ENCODE measurements at places on chromosomes 16 and 17. TPM values are rescaled to one million over a fixed set of nuclear protein-coding genes. Genes with fewer than 3 reads are reported as not detected.

SEPTIN12 gene
- polyA plus RNA-seq, result not detected

- no peak for DNase-seq
Measured at GRCh38 chr17:80968602-80969029, 23.0 kb upstream of the CHMP6 start.

DNA sequence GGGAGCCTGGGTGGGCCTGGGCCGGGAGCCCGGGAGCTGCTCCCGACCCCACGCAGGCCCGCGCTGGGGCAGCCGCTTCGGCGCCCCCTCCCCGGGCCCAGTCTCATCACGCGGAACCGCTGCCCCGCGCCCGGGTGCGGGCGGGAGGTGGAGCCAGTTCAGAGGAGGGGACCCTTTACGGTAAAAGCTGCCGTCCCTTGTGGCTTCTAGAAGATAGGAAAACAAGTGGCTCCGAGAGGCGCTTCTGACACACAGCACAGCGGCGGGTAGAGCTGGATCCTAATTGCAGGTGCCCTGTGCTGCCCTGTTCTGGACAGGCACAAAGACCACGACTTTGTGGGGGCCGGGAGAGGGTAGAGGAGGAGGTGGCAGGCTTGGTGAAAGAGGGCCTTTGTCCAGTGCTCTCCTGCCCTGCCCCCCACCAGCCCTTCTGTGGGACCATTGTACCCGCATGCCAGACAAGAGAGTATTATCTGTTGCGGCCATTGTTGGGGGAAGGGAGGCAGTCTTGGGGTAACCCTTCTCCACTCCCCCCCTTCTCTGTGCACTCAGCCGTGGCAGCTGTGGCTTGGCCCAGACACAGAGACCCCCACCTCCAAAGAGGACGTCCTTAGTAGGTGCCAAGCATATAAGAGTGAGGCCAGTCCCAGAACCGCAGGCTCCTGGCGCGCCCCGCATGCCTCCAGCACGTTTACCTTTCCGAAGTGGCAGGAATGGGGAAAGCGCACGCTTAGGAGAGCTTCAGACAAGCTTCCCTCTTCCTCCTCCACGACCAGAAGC is 736 bp downstream of the CNP start:
- peak; percentile 17 for DNase-seq

DNA sequence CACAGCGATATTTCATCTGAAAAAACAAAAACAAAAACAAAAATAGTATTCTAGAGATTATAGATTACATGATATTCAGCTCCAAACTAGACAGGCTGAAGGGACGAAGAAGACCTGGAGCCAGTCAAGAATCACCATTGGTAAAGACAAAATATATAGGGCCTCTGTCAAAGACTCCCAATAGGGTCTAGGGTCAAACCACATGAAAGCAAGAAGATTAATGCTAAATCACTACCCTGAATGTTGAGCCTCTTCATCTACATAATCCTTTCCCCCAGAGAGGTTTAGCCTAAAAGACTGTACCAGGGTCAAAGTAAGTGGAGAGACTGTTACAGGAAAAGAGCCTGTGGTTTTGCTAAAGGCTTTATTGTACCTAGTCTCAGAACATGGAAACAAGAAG is 10.8 kb upstream of the NME1 start:
- DNase-seq, result no peak

DNA sequence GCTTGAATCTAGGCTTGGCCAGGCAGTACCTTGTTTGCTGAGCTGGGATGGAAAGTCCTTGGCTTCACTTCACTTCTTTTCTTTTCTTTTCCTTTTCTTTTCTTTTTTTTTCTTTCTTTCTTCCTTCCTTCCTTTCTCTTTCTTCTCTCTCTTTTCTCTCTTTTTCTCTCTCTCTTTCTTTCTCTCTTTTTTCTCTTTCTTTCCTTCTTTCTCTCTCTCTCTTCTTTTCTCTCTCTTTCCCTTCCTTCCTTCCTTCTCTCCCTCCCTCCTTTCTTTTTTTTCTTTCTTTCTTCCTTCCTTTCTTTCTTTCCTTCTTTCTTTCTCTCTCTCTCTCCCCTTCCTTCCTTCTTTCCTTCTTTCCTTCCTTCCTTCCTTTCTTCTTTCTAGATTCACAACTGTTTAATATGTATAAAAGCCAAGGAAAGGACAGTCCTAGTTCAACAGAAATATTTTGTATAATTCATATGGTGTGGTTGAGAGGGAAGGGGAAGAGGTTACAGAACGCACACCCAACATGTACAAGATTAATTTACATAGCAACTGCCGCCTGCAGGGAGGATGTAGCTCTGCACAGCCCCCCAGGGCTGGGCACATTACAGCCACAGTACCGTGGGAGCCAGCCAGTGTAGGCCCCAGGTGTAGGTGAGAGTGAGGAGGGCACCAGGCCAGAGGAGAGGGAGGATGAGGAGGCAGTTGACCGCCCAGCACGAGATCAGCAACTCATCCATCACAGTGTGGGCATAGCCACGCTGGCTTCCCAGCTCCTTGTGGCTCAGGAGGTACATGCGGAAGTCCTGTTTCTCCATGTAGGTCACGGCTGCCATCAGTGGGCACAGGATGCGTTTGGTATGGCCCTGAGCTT is 9.7 kb upstream of the ITGB3 start:
- DNase-seq, result no peak

GRCh38 chr17:29723278-29724047 is 100.8 kb upstream of the CORO6 start:
- no peak for DNase-seq

DNA sequence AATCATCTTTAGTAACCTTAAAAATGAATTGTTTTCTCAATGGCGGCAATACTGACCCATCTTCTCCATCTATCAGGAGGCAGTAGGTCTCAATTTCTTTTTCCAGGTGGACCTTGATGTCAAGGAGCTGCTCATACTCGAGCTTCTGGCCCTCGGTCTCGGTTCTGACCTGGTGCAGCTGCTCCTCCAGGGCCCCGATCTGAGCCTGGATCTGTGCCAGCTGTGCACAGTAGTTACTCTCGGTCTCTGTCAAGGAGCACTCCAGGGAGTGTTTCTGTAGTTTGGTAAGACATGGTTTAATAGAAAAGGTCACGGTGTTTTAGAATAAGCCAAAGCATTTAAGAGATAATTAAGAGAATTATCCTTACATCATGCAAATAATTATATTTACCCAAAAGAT is 4.9 kb downstream of the KRT27 start:
- DNase-seq, result no peak

DNA sequence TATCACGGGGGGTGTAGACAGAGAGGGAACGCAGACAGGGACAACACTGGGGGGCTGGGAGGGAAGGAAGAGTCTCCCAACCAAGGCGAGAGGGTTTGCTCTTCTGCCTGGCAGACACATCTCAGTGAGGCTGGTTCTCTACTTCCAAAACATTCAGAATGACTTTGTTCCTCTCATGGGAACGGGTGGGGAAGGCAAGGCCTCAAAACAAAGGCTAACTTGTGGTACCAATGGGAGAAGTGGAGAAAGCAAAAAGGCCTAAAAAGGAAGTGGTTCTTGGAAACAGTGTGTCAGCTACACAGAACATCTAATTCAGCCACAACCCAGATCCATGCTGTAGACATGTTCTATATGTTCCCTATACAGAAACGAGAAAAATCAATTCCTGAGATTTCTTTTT is 7.5 kb downstream of the FLOT2 start:
- DNase-seq, result no peak

DNA sequence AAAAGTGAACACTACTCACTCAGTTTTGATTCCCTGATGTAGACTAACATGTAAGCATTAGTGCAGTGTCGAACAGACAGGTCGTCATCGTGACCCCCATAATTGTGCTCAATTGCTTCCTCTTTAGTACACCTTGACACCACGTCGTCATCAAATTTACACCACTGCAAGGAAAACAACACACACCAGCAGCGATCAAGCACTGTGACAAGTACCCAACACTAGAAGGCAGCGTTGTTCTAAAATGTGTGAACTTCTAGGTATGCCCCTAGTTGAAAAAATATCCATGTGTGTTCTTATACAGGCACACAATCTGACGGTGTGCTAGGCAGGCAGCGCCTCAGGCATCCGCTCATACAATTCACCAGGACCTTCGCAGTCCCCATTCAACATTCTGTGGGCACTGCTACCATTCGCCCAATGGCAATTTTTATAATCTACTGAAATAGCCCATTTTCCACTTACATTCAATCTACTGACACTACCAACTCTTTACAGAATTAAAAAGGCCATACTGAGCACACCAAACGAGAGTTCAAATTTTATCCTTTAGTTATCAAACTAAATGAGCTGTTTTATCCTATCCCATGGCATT is 23.1 kb downstream of the LITAFD start:
- peak; percentile 19 for DNase-seq

DNA sequence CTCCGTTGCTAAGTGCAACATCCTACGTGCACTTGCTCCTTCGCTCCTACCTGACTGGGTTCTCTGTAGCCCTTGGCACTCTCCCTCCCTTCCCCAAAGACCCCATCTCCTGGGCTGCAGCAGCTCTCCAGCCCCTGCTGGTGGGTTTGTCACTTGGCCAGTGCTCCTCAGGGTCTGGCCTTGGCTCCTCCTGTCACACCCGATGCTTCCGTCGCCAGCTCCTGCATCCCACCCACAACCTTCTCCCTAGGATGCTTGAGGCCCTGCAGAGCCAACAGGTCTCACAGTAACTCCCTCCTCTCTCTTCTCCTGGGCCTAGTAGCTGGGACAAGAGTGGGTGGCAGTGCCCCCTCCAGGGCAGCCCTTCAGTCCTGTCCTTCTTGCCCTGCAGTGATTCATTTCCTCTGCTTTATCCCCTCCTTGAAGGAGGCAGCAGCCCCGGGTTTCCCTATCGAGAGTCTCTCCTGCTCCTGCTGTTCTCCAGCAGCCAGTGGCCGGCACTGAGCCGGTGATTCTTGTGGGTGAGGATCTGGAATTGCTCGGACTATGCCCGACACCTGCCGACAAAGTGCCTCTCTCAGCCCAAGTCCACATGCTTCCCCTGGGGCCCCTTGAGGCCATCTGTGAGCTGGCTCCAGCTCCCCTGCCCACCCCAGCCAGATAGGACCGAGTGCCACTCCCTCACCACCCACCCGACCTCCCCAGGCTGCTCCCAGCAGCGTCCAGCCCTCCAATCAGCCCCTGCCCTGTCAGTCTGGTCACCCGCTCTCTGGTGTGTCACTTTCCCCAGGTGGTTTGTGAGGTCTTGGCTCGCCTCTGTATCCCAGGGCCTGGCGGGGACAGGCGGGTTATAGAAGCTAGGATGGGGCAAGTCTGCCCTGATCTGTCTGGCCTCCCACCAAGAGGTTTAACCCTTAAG is 3.8 kb downstream of the LITAFD start:
- no peak for DNase-seq

MSLN gene
- polyA plus RNA-seq, result 27.7 TPM

DNA sequence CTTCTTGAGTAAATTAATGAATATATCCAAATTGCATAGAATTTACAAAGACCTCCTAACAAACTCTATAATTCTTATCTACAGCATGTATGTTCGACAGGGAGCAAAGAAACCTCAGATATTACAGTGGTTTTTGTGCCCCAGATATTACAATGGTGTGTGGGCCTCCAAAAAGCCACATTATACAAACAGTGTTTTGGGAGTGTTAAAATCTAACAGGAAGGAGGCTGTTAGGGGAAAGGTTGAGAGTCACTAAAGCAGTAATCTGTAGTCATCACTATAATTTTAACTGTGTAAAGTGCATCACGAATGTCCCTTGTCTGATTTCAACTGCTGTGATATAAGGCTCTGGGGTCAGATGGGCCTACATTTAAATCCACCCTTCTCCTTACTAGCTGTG is 400.2 kb upstream of the C16orf82 start:
- no peak for DNase-seq

- DNase-seq, result no peak
Measured at GRCh38 chr17:40437095-40437732, 6.0 kb upstream of the IGFBP4 start.

GRCh38 chr17:27677191-27677590 is 46.2 kb downstream of the LGALS9 start:
- no peak for DNase-seq

DNA sequence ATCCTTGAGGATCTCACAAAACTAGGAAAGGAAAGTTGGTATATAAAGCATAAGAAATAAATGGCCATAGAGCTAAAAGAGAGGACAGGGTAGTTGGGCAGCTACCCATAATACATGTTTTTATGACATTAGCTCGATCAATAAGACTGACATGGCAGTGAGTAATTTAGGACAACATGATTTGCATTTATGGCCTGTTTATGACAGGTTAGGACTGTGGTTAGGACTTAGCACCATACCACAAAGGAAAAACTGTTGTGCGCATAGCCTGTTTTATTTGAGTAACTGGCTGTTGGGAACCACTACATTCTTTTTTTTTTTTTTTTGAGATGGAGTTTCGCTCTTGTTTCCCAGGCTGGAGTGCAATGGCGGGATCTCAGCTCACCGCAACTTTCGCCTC is 18.0 kb upstream of the TRIM37 start:
- DNase-seq, result no peak

HSD17B2 gene
- 2.0 TPM for polyA plus RNA-seq

SPATA22 gene
- polyA plus RNA-seq, result not detected

DNA sequence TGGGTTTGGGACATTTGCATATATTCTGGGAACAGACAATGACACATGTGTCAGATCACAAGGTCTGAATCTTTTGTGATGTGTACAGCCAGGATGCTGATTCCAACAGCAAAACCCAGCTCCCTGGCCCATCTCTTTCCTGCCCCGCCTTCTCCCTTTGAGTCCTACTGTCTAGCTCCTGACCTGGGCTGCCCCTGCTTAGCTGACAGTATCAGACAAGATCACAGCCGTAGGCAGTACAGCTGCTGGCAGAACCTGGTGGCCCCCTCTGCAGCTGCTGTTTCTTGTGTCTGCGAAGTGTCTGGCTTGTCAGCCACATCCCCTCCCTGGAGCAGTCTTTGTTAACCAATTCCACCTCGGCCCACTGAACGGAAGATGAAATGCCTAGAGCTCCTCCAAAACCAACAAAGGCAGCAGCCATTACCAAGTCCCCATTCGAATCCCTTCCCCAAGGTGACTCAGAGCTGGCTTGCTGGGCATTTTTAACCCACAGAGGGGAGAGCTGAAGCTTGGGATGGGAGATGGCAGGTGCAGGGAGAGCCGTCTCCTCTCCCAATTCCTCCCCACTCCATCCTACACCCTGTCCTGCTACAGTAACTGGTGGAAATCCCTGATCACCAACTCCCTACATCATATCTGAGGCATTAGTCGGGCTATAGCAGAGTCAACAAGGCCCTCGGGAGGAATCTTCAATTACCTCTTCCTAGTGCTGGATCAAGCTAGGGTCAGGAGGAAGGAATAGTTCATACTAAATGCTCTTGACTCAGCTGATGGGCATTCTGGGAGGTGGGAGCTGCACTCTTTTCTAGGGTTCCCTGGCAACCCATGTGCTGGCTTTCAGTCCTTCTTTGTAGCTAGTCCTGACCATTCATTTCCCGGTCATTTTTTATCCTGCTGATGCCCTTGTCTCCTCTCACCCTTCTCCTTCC is 5.8 kb downstream of the PIPOX start:
- DNase-seq, result no peak
